Esophagus squamous epithelium (tissue), 5 donors: ENCODE measurements at places on chromosomes 12 and 14. TPM values are rescaled to one million over a fixed set of nuclear protein-coding genes. Genes with fewer than 3 reads are reported as not detected.

The TEDC1 gene
- 7.1 TPM for total RNA-seq

The GLT8D2 gene
- total RNA-seq, result 4.8 TPM

The CLEC9A gene
- total RNA-seq, result not detected

- DNase-seq, result no peak
Observed at GRCh38 chr12:117483501-117483900, 122.1 kb upstream of the NOS1 start.

DNA sequence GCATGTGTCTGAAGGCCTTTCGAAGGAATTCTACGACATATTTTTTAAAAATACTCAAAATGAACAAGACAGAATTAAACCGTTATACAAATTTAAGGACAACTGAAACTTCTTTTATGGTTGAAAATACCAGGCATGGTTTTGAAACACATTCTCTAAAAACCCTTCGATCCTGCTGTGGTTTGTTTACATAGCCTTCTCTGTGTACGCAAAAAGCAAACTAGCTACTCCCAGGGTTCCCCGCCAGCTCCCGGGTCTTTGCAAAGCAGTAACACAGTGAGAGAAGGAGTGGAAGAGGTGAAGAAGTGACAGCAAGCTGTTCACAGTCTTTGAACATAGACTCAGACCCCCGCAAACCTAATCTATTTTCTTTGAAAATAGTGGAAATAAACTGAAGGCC lies 2.2 kb upstream of the TC2N start:
- no peak for DNase-seq

DNA sequence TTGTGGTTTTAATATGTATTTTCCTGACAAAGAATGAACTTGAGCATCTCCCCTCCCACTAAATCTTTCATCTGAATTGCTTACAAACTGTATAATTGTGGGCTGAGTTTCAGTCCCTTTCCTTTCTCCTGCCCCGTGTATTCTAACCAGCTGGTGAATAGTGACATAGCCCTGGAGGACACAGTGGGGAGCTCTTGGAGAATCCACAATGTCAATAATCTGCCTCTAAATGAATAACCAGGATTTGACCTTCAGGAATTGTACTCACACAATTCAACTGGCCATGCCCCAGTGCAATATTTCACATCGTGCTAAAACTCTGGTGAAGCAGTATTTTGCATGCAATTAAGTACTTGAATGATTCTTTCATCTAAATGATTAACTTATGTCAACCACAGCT lies 177.2 kb downstream of the C12orf42 start:
- DNase-seq, result no peak

DNA sequence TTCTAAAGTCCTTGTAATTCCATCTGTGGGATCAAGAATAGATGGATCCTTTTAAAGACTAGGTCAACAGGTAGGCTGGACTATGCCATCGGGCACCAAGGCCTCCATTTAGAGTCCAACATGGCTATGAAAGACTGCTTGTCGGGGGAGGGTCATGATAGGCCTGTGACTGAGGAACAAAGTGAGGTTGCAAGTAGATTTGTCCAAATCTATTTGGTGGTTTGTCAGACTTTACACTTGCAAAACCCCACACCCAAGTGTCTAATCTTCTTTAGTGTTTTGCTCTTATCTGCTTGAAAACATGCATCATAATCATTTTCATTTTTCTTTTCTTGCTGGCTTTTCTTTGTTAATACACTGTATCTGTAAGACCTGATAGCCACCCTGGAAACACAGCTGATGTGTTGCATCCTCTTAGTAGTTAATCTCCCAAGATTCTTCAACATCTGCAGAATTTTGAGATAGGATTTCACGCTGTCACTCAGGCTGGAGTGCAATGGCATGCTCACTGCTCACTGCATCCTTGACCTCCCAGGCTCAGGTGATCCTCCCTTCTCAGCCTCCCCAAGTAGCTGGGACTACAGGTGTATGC lies 50.3 kb downstream of the TDP1 start:
- no peak for DNase-seq

GRCh38 chr14:53411125-53411524 lies 258.0 kb upstream of the DDHD1 start:
- DNase-seq, result no peak

- no peak for DNase-seq
Observed at GRCh38 chr12:131910302-131911027, 16.0 kb downstream of the ULK1 start.

- no peak for DNase-seq
Observed at GRCh38 chr12:132801741-132802140, 26.9 kb downstream of the GOLGA3 start.

DNA sequence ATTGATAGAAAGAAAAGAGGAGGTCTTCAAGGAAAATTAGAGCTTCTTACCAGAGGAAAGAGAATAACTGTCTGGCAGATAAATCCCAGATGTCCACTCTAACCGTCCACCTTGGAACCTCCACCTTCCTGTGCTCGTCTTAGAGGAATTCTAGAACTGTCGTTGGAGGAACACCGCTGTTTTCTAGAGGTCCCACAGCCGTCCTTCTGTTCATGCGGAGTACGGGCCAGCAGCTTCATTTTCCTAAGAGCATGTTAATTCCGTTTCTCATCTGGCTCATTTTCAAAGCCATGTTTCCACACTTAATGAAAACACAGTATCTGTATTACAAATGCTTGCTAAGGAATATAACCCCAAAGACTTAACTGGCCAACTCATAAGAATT lies 107.9 kb upstream of the ESRRB start:
- DNase-seq, result no peak
